ENCODE measurements at places on chromosomes 7 and 10.

DNA sequence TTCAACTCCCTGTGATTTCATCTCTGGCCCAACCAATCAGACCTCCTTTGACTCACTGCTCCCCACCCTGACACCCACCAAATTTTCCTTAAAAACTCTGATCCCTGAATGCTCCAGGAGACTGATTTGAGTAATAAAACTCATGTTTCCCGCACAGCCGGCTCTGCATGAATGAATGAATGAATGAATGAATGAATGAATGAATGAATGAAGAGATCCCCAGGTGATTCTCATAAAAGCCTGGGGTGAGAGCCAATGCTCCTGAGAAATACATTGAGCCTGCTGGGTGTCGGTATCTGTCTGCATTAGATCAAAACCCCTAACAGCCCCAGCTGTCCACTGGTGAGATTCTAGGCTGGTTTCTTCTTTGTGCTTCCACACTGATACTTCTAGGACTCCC is 58.7 kb downstream of the HTR7 start:
- DNase-seq: no peak

- DNase-seq: no peak
Measured at GRCh38 chr10:47049906-47050305, 138.7 kb downstream of the PTPN20 start.

- no peak for DNase-seq
Measured at GRCh38 chr10:396535-397220, 261.4 kb downstream of the ZMYND11 start.

GRCh38 chr7:20698469-20698868 is 83.0 kb downstream of the ABCB5 start:
- DNase-seq: no peak

- no peak for DNase-seq
Measured at GRCh38 chr10:110059925-110060324, 52.1 kb downstream of the ADD3 start.

GRCh38 chr10:112875476-112876267 is 74.4 kb upstream of the TCF7L2 start:
- no peak for DNase-seq

DNA sequence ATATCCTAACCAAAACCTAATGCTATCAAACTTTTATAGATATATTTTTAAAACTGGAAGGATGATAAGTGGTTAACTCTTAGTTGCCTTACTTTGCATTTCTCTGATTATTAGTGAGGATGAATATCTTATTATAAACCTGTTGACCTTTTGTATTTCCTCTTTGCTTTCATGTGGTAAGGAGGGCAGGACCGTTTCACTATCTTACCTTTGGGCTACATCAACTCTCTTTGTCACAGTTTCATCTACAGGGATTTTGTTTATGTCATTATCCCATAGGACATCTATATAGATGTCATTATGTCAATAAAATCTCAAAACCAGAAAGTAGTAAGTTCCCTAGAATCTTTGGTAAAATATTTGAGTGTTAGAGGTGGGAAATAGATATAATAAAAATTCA is 219.3 kb downstream of the THSD7A start:
- no peak for DNase-seq
